Amniotic epithelial cell (primary cell): ENCODE measurements at places on chromosomes 7 and 10.

DNA sequence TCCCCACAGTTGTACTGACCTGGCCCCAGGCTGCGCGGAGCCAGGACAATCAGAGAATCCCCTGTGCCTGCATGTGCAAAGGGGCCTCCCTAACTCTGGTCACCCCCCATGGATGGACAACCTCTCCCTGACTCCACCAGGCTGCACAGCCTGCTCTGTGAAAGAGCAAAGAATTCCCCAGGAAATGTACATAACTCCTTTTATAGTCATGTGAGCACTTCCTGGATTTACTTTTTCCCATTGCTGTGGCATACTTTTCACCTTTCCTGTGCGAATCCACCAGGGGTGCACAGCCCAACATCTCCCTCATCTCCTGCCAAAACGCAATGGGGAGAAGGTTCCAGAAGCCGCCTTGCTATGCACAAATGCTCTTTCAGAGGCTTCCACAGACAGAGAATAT, 27.9 kb downstream of the FGFR2 start:
- no peak for DNase-seq

DNA sequence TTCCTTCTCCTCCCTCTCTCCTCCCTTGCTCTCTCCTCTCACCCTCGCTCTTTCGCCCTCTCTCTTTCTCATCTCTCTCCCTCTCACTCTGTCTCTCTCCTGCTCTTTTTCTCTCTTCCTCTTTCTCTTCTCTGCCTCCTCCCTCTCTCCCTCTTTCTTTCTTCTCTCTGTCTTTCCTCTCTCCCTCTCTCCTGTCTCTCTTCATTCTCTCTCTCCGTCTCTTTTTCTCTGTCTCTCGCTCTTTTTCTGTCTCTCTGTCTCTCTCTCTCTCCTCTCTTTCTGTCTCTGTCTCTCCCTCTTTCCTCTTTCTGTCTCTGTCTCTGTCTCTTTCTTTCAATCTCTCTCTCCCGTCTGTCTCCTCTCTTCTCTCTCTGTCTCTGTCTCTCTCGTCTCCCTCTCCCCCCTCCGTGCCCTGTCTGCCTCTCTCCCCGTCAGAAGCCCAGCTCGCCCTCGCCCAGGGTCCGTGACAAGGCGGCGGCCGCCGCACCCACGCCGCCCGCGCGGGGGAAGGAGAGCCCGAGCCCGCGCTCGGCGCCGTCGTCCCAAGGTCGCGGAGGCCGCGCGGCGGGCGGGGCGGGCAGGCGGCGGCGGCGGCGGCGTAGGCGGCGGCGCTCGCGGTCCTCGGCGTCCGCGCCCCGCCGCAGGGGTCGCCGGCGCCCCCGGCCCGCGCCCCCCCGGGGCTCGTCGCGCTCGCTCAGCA, 21.3 kb upstream of the HSPB1 start:
- no peak for DNase-seq

GRCh38 chr10:89609833-89610346, 35.2 kb downstream of the PANK1 start:
- no peak for DNase-seq

- no peak for DNase-seq
Observed at GRCh38 chr7:45080265-45080957, 8.4 kb downstream of the NACAD start.

DNA sequence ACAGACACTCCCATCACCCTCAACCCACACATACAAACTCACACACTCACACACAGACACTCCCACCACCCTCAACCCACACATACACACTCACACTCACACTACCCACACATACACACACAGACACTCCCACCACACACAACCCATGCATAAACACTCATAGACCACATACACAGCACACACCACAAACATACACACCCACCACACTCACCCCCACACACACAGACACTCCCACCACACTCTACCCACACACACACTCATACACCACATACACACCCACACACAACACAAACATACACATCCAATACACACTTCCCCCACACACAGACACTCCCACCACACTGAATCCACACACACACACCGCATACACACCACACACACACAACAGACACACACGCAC, 521.2 kb downstream of the TCERG1L start:
- DNase-seq, result no peak

- no peak for DNase-seq
Observed at GRCh38 chr7:133003052-133003910, 78.6 kb downstream of the CHCHD3 start.

- peak; percentile 76 for DNase-seq
Observed at GRCh38 chr10:63083904-63084689, 49.0 kb upstream of the NRBF2 start.

- peak; percentile 36 for DNase-seq
Observed at GRCh38 chr7:106218546-106218945, 66.2 kb downstream of the NAMPT start.

DNA sequence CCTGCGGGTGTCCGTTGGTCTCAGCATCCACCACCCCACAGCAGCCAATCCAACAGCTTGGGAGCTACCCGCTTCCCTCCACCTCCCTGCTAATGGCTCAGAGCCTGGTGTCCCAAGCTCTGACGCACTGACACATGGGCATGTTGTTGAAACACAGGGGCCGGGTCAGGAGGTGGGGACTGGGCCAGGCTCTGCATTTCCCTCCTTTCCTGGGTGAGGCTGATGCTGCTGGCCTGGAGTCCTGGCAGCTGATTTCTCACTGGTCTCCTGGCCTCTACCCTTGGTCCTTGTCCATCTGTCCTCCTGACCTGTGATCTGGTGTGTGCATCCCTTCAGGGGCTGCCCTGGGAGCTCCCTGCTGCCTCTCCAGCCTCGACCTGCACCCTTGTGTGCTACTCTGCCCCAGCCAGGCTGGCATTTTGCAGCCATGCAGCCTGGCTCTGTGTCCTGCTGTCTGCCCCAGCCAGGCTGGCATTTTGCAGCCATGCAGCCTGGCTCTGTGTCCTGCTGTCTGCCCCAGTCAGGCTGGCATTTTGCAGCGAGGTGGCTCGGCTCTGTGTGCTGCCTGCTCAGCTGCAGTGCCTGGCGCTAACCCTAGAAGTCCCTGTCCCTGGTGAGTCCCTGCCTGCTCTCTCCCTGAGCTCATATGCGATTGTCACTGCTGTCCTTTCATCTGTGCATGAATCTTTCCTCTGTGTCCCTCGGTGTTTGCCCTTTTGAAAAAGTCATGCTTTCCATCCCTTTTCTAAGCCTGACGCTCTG, 14.0 kb downstream of the AMZ1 start:
- peak; percentile 17 for DNase-seq

GRCh38 chr7:70646536-70647248, 485.3 kb upstream of the GALNT17 start:
- DNase-seq, result no peak

DNA sequence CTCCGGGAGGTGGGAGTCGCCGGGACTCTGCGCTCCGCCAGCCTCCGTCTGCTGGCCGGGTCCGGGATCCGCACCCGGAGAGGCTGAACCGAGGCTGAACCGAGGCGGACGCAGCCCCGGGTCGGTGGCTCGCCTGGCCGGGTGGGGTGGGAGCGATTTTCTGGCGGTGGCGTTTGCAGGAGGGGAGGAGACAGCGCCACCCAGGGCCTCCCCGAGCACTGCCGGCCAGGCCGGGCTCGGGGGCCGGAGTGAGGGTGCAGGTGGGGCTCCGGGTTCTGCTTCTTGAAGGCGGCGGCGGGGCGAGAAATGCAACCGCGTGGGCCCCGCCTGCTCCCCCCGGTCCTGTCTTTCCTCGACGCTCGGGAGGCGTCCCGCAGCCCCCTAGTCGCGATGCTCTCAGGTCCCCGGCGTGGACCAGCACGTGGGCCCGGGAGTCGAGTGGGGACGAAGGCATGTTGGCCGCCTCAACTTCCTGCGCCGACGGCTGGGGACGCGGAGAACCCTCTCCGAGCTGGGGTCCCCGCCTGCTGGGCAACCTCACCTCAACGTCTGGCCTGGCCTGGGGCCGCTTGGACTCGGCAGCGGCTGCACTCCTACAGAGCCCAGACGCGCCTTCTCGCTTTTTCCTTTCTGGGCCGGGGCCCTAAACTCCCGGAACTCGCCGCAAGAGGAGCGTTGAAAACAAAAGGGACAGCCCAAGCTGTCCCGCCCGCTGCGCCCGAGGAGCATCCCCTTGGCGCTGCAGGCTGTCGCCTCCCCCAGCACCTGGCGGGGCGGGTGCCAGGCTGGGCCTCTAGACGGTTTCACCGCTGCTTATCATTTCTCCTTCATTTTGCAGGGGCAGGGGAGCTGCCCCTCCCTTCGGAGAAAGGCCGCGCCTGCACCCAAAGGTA, 25.2 kb upstream of the VAX1 start:
- no peak for DNase-seq

DNA sequence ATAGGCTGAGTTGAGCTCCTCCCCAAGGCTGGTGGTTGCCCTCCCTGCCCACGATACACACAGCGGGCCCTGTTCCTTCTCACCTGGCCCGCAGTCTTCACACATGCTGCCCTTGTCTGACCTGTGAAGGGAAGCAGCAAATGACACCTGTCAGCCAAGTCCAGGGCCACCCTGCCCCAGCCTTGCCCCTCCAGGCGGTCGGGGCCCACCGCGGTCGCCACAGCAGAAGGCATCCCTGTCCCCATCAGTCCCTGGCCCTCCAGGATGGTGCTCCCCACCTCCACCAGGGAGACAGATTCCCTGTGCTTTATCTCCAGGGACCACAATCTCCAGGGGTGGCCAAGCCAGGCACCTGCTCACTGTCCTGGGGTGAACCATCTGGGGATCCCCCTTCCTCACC, 81.2 kb upstream of the TMEM248 start:
- no peak for DNase-seq

DNA sequence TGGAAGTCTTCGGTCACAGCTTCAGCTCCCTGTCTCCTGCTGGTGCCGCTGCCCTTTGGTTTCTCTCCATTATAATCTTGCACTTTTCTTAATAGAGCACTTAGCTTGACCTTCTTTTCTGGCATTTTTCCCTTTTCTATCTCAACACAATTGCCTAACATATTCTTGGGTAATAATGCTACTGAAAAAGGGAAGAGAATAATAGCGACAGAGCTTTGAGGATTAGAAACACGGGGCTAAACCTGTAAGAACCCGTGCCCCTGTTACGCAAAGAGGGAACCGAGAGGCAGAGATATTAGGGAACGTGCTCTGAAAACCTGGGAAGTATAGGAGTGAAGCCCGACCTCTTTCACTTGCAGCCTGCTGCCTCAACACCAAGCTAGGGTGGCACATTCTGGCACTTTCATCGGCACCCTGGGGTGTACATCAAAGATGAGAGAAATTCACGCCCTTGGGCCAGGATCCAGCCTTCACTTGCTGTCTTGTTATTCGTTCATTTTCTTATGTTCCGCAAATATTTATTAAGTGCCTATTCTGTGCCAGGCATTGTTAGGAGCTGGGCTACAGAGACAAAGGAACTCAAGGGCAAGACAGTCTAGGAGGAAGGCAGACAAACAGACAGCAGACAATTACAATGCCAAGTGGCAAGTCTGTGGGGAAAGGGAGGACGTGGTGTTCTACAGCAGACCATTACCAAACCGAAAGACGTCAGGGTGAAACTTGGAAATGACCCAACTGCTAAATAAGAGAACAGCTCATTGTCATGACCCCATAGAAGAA, 33.0 kb upstream of the GALNTL5 start:
- DNase-seq, result peak; percentile 25
